ENCODE measurements at places on chromosomes 1 and 21.
A peak's percentile ranks its signal among the peaks of the same experiment; 100 is the strongest.

GRCh38 chr1:56577406-56578137 is 1.8 kb downstream of the PLPP3 start:
- DNase-seq, result no peak

DNA sequence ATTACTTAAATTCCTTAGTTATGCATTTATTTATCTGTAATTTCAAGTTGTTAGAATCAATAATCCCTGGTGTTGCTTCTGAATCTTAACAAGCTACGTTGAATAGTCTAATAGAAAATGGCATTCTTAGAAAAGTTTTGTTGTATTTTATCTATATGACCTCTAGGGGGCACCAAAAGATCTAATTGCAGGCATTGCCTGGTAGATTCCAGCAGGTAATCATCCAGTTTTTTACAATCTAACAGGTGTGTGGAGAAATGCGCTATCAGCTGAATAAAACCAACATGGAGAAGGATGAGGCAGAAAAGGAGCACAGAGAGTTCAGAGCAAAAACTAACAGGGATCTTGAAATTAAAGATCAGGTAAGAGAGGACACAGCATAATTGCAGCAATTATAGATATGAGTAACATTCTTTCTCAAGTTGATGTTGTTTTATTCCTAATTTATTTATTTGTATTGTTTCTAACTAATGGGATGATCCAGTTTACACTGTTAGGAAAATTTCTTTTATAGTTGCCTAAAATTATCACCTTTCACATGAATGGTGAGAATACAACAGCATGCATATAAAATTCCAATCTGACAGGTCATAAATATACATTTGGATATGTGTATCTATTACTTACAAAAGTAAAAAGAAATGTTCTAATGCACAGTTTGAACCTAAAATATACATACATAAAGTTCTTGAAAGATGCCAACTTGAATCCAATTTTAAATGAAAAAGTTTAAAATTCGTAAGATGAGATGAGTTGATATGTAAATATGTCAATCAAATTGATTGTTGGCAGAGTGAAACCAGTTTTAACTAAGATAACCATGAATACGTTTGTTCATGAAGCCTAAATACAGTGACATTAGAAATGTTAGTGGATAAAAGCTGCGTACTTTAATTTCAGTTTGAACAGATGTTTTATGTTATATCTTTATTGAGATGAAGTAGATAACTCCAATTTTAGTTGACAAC is 88.4 kb downstream of the SDCCAG8 start:
- no peak for DNase-seq

GRCh38 chr1:206477110-206477509 is 6.8 kb downstream of the IKBKE start:
- no peak for DNase-seq

GRCh38 chr1:240405751-240406150 is 206.2 kb downstream of the GREM2 start:
- DNase-seq, result no peak

GRCh38 chr21:20272791-20273362 is 725.3 kb upstream of the NCAM2 start:
- DNase-seq, result no peak

DNA sequence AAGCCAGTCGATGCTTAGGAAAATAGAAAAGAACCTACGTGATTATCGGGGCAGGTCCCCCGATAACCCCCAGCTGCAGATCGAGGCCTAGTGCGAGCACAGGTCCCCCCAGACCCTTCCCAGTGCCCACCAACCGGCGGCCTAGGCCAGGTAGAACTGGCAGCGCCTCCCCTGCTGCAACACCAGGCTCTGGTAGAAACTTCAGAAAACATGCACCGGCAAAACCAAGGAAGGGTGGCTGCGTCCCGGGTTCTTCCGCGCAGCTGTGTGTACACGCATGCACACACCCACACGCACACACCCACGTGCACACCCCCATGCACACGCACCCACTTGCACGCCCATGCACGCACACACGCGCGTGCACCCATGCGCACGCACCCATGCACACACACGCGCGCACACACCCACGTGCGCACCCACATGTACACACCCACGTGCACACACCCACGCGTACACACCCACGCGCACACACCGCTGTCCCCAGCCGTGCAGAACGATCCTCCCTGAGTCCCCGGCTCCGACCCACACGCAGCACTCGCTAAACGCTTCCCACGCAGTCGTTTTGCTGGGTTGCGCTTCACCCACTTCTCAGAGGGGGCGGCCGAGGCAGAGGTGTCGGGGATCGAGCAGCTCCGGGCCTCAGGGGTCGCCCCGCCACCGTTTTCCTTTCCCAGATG is 5.2 kb downstream of the TSPEAR start:
- DNase-seq, result no peak

- no peak for DNase-seq
Measured at GRCh38 chr1:101507547-101507971, 270.7 kb downstream of the S1PR1 start.

DNA sequence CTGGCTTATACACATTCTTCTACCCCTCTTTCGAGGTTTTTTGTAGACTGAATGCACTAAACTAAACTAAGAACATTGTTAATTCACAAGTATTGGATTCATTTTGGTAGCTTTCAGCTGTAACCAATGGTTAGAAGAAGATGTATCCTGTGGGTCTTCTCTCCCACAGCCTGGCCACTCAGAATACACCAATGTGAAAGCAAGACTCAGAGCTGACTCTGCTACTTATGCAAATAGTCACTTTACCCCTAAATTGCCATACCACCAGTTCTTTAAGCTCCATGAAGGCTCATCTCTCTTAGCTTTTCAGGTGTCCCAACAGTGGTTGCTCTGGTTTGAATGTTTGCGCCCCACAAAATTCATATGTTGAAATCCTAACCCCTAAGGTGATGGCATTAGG is 60.1 kb downstream of the RGS13 start:
- DNase-seq, result no peak

- DNase-seq, result no peak
Measured at GRCh38 chr1:230495891-230496385, 69.8 kb upstream of the PGBD5 start.

DNA sequence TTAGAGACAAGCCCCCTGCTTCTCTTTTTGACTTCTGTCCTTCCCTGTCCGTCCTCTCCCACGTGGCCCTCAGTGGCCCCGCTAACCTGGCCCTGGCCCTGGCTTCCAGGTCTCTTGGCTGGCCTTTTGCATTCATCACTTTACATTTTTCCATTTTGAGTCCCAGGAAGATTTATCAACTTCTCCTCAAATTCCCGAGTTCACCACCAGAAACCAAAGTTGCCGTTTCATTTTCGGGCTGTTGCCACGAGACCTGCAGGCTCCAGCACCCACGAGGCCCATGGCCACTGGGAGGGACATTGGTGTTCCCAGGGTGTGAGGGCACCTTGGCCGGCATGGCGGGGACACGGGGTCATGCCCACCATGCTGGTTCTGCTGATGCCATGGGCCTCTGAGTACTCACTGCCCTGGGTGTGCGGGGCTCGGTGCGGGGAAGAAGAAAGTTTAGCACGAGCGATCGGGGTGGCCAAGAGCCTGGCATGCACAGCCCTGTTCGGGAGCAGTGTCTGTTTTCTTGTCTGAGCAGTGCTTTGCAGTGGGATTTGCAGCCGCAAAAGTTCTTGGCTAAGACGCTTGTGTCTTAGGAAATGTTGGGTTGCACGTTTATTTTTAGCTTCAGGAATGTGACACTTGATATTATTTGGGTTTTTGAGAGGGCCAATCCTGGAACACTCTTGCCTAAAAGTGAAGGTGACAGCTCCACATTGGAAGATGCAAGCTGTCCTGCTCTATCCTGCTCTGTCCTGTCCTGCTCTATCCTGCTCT is 40.4 kb upstream of the ADARB1 start:
- DNase-seq, result no peak

GRCh38 chr1:9466780-9467758 is 72.2 kb upstream of the SLC25A33 start:
- peak; percentile 50 for DNase-seq

- no peak for DNase-seq
Measured at GRCh38 chr1:181587870-181588438, 104.6 kb downstream of the CACNA1E start.

DNA sequence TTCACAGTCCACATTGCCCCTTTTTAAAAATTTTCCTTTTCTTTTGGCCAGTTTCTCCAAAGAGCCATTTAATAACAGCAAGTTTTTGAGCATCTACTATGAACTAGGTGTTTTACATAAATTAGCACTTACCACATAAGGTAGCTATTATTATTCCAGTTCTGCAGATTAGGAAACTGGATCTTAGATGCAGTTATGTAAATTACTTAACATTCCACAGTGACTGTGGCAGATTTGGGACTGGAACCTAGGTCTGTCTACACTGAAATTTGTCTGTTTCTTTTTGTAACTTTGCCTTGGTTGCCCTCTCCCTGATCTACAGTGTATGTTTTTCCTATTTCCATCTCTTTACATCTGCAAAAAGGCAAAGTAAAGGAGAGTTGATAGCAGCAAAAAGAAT is 164.8 kb upstream of the ATP1B1 start:
- DNase-seq, result no peak

DNA sequence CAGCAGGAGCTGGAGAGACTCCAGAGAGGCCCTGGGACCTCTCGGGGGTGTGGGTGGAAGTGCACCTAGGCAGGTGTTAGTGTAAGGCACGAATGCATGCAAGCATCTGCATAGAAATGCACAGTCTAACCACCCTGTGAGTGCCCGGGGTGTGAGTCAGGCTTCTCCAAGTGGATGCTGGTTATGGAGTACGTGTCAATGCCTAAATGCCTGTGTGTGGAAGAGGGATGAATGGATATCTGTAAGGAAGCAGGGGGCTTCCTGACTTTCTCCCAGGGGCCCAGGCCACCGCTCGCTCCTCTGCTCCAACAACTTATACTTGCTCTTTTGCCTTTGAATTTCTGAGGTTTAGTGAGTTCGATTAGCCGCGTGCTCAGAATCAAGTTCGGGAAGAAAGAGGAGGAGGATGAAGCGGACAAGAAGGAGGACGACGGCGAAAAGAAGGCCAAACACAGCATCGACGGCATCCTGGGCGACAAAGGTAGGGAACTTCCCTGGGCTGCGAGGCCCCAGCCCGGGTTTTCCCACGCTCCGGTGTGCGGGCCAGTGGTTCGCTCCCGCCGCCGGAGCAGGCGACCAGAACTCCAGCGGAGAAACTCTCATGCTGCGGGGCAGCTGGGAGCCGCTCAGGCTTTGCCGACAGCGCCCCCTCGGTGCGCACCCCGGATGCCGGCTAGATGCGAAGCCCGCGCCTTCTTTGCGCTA is 5.4 kb downstream of the PAX7 start:
- DNase-seq, result no peak

GRCh38 chr1:145953861-145954260 is 4.0 kb downstream of the LIX1L start:
- DNase-seq, result no peak

DNA sequence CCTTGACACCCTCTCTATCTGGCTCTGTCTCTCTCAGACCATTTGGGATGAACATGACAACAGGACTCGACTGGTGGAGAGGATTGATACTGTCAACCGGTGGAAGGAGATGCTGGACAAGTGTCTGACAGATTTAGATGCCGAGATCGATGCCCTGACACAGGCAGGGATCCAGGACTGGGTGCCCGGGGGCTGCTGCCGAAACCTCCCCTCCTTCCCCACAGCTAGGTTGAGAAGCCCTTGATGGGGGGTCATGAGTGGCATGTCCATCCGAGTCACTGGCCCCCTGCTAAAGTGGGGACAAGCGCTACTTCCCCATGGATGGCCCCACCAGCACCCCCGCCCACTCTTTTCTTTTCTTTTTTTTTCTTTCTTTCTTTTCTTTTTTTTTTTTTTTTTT is 1.2 kb downstream of the TEKT2 start:
- DNase-seq, result no peak

- no peak for DNase-seq
Measured at GRCh38 chr1:182684116-182684828, at the start of gene RGS8. RGS8 (minus strand) TSS chr1:182684587; CDS start chr1:182669649, 14,938 bp downstream.

DNA sequence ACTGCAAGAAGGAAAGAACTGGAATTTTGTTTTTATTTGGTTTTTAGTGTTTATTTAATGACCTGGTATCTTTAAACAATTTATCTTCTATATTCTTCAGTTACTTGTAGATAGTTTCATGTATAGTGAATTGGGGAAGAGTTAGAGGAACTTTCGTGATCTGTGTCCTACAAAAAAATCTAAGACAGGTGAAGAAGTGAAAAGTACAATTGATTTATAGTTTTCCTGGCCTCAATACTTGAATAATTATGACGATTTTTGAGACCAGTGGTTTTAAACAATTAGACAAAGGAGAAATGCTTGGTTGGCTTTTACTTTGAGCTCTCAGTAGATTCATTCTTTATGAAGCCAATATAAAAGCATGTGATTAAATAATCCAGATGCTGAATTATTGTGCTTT is 7.5 kb downstream of the MIER1 start:
- DNase-seq, result no peak

DNA sequence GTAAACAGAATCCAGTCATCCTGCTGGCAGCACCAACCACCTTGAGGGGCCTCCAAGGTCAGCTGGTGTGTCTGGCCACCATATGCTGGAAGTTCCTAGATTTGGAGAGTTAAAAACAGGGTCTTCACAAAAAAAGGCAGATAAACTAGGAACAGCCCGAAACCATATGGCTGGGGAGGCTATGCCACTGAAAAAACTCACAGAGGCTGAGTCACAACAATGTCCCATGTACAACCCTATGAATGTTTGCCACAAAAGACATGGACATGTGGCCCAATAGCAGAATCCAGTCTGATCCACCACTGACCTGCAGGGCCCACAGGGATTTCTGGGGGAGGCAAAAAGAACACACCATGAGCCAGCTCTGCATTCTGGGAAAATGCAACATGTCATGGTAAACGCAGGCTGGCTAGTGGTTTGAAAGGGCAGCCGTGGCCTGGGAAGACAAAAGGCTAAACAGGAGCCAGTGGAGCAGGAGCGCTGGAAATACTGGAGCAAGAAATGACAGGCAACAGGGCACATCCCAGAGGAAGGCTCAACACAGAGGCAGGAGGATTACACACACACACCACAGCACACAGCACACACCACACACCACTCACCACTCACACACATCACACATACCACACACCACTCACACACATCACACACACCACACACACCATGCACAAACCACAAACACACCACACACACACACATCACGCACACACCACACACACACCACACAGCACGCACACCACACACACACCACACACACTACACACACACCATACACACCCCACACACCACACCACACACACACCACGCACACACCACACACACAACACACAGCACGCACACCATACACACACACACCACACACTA is 55.4 kb downstream of the HSF2BP start:
- no peak for DNase-seq

GRCh38 chr21:41816583-41817165 is 49.8 kb upstream of the RIPK4 start:
- DNase-seq, result peak; percentile 55

- no peak for DNase-seq
Measured at GRCh38 chr1:186903374-186904136, 74.8 kb downstream of the PLA2G4A start.

- no peak for DNase-seq
Measured at GRCh38 chr1:228920831-228921230, 185.6 kb downstream of the RHOU start.

- DNase-seq, result no peak
Measured at GRCh38 chr1:5947071-5947821, 45.0 kb downstream of the NPHP4 start.
